ENCODE measurements at places on chromosomes 6 and 20.

GRCh38 chr6:22943327-22943726 lies 374.0 kb downstream of the HDGFL1 start:
- DNase-seq: no peak

GRCh38 chr6:159686040-159686439 lies 7.0 kb downstream of the SOD2 start:
- DNase-seq: no peak

DNA sequence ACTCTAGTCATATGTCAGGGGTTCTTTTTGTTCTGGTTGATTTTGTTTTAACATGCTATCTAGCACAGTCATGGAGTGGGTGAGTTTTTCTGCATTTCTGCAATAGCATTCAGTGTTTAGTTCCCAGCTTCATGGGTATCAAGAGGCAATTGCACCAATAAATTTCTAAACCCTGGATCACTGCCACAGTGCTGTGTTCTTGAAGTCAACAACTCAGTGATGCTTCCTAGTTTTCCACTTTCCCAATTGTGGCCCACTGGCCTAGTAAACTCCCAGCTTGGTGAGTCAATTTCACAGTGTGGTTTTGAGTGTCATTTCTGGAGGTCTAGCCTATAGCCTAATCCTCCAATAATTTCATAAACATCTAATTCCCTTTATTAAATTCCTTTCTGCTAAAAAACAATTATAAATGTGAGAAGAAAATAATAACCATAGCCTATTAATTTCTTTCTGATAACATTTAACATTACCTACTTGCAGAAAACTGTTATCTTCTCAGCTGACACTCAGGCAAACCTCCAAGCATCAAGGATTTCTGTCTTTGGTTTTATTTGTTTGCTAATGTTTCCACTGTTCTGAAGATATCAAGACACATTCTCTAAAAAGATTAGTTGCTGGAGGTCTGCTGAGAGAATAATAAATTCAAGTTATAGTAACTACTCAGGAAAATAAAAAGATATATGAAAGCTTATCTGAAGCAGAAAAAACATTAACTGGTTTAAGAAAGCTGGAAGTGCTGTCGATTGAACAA lies 89.9 kb downstream of the PDE7B start:
- DNase-seq: no peak

GRCh38 chr6:164929408-164929977 lies 379.9 kb downstream of the C6orf118 start:
- no peak for DNase-seq

DNA sequence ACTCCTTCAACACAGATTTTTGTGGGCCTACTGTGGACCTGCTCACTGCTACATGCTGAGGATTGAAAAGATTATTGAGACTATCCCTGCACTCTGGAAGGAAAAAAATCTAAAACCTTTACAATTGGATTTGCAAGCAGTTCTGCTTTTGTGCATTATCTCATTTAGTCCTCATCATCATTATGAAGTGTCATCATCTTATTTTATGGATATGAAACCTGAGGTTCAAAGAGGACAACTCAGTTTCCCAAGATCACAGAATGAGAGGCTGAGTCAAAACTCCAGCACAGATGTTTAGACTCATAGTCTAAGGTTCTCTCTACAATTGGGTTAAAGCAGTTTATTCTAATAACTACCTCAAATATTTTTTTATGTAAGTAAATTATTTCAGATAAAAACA lies 160.2 kb upstream of the MARCKS start:
- no peak for DNase-seq

- no peak for DNase-seq
These were observed 16.9 kb downstream of the KIF16B start for GRCh38 chr20:16556301-16556700.

GRCh38 chr6:38640216-38640909 lies 634 bp upstream of the BTBD9 start:
- DNase-seq: peak; percentile 16

DNA sequence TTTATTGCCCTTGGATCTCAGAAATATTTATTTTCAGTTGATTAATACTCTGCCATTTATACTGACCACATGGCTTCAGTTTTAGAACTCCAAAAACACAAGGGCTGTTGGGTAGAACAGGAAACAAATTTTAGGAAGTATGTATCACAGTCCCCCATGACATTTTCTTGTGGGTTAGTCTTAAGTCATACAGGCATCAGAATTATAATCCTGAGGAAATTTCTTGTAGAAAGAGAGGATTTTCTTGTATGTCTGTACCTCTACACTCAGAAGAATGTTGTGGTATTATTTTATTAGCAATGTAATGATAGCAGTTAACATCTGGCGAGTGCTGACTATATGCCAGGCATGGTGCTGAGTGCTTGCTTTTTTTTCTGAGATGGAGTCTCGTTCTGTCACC lies 302.9 kb downstream of the CLIC5 start:
- no peak for DNase-seq

GRCh38 chr6:124699038-124699437 lies 263.2 kb upstream of the RNF217 start:
- no peak for DNase-seq

GRCh38 chr20:41508335-41508734 lies 109.8 kb downstream of the CHD6 start:
- no peak for DNase-seq

- DNase-seq: no peak
These were observed 152.3 kb downstream of the OR2B2 start for GRCh38 chr6:27759930-27760329.

GRCh38 chr20:3045816-3046676 lies at the start of gene MRPS26:
Gene MRPS26, plus strand, starts transcription at chr20:3046052. Its CDS starts 17 bp downstream, at chr20:3046069.
- peak; percentile 82 for DNase-seq

GRCh38 chr20:49225896-49226295 lies 6.7 kb downstream of the DDX27 start:
- DNase-seq: no peak

DNA sequence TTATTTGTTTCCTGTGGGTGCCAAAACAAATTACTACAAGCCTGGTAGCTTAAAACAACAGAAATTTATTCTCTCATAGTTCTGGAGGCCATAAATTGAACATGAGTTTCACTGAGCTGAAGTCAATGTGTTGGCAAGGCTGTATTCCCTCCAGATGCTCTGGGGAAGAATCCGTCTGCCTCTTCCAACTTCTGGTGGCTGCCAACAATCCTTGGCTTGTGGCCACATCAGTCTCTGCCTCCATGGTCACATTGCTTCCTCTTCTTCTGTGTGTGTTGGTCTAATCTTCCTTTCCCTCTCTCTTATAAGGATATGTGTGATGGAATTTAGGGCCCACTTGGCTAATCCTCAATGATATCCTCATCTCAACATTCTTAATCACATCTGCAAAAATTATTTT lies 92.8 kb upstream of the EPB41L1 start:
- no peak for DNase-seq

- no peak for DNase-seq
These were observed 484.0 kb upstream of the SOX4 start for GRCh38 chr6:21109391-21110178.

- no peak for DNase-seq
These were observed at the start of gene HLA-DRB5 for GRCh38 chr6:32529697-32530430. Gene HLA-DRB5, minus strand, starts transcription at chr6:32530287. Its CDS starts 63 bp downstream, at chr6:32530224.

DNA sequence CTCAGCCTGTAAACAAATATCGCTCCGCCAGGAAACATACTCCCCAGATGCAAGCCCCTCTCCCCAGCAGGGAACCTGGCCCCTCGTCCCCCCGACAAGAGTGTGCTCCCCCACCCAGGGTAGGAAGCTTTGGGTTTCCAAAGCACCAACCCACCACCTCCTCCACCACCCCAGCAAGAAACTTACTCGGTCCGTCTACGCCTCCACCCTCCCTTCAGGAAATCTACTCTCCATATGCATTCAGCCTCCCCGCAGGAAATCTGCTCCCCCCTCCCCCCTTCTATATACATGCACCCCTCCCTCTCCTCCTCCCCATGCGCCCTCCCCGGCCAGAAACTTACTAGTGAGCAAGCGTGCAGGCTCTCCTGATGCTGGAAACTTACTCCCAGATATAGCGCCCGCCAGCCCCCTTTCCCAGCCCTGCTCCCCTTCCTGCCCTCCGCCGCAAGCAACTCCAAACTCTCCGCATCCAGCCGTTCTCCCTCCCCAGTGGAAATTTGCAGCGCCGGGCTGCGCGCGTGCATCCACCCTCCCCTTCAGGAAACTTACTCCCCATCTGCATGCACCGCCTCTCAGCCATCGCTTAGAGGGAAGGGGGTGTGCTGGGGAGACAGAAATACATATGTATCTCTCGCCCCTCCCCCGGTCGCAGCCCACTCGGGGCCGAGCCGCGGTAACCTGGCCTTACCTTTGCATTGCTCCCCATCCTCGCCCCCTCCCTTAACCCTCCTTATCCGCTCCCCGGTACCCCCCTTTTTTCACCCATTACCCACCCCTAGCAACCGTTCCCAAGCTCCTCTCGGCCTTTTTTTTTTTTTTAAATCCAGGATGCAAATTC lies at the start of gene TRERF1:
TSS of gene TRERF1 (minus strand) at position 594 of the 838 bp plus-strand sequence. CDS start 182,336 bp downstream, outside the sequence.
- DNase-seq: peak; percentile 47

DNA sequence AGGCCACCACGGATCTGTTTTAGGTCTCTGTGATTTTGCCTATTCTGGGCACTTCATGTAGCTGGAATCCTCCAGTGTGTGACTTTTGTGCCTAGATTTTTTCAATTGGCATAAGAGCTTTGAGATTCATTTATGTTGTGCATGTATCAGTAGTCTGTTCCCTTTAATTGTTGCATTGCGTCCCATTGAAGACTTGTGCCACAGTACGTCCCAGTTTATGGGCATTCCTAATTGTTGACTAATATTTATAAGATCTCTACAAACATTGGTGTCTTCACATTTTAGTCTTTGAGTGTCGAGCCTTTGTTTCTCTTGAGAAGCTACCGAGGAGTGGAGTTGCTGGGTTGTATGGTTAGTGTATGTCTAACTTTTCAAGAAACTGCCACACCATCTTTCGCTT lies 704 bp upstream of the FAM210B start:
- no peak for DNase-seq

- DNase-seq: no peak
These were observed 76.1 kb downstream of the SULF2 start for GRCh38 chr20:47708953-47709833.

DNA sequence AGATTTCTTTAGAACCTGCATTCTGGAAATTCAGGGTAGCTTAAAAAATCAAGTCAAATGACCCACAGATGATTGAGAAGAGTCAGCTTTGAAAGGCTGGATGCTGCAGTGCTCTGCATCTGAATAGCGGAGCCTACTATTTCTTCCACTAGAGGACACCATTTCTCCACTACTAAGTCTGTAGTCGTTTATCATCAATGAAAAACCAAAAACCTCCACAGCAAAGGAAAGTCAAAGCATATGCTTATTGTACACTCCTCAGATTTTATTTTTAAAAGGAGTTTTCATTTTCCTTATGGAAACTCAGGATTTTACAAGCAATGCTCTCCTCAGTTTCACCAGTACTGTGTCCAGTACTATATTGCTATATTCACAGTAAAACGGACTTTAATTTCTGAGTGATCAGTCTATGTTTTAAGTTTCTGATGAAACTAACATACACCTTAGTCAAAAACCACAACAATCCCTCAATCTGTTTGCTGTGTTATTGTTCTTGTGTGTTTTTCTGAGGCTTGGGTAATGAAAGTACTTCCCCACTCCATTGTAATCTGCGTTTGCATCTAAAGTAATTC lies 50.5 kb upstream of the ENPP5 start:
- no peak for DNase-seq

- no peak for DNase-seq
These were observed 29.5 kb downstream of the TCF21 start for GRCh38 chr6:133918208-133918930.

- peak; percentile 17 for DNase-seq
These were observed at the start of gene PDE7B for GRCh38 chr6:135851442-135852271. Gene PDE7B, plus strand, starts transcription at chr6:135851701.

GRCh38 chr6:149357726-149358538 lies 40.4 kb downstream of the TAB2 start:
- no peak for DNase-seq

DNA sequence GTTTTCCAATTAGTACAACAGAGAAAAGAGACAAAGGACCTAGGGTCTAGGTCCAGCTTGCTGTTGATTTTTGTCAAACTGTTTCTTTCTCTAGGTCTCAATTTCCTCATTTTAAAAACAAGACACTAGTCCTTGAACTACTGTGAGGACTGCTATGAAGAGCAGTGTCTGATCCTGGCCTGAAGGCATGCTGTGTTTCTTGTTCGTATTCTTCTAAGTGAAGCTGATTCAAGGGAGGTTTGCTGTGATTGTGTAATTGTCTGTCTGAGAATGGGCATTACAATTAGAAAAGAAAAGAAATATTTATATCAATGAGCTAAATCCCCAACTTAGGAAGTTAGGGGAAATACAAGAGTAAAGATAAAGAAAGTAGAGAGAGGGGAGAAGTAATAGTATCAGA lies 228.2 kb upstream of the SUPT3H start:
- no peak for DNase-seq

DNA sequence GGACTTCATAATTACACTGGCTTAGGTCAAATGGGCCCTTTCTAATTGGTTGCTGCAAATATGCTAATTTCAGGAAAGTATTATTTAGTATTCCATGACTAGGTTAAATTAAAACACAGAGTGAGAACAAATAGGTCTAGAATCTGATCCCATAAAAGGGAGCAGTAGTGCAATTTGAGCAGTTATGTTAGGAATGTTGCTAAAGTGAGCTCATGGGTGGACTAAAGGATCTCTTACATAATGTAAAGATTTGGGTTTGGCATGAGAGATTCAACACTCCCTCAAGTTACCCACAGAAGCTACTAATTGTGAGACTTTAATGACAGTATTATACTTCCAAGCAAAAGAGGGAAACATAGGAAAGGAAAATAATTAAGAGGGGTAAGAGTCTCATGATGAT lies 109.1 kb downstream of the C6orf58 start:
- DNase-seq: no peak

DNA sequence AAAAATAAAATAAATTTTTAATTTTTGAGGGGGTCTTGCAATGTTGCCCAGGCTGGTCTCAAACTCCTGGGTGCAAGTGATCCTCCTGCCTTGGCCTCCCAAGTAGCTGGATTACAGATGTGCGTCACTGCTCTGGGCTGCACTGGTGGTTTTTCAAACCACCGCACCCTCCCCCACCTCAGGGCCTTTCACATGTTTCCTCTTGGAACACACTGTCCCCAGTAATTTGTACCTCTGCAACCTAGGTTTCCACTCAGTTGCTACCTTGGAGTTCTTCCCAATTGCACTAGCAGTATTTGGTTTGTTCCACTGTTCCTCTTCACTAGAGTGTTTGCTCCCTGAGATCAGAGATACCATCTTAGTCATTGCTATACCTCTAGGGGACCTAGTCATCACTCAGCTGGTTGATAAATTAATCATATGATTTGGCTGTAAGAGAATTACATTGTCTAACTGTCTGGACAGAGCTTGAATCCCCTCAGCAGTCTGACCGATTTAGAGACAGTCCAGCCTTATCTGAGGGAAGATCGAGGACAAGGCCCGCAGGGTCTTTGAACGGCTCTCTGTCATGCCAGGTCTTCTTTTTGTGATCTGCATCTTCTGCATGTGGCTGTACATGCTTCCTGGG lies 32.0 kb downstream of the CEP43 start:
- no peak for DNase-seq

DNA sequence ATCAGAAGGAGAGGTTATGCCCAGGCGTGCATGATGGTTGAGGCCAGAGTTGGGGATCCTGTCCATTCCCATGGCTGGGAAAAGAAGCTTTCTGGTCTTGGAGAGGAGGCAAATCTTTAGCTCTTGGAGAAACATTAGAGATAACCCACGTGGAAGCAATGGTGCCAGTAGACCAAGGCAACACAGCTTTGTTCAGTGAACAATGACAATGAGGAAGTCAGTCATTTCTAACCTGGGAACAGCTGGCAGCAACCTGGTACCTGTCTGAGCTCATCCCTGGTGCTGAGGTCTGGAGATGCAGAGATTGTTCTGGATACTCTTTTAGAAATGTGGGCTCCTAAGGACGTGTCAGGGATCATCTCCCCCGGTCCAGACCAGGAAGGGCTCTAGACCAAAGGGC lies 76.7 kb upstream of the PAX1 start:
- DNase-seq: no peak

GRCh38 chr20:1302685-1303541 lies 26.0 kb downstream of the SDCBP2 start:
- DNase-seq: no peak
